ENCODE measurements at places on chromosomes 3 and 15.

DNA sequence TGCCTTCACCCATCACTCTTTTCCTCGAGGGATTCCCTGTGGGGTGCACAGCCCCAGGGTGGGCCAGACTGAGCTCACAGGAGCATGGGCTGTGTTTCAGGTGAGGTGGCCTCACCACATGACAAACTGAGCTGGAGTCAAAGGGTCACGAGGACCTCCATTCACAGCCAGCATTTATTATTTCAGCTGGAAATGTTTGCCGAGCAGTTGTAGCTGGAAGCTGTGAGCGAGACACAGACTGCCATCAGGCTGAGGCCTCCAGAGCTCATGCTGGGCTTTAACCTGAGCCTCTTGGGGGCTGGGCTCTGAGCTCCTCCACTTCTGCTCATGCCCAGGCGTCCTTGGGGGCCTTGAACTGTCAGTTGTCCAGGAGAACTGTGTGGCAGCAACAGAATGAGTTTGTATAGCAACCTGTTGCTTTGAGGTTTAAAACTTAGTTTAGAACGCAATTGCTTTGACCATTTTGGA, 57.5 kb downstream of the FLNB start:
- DNase-seq, result no peak

DNA sequence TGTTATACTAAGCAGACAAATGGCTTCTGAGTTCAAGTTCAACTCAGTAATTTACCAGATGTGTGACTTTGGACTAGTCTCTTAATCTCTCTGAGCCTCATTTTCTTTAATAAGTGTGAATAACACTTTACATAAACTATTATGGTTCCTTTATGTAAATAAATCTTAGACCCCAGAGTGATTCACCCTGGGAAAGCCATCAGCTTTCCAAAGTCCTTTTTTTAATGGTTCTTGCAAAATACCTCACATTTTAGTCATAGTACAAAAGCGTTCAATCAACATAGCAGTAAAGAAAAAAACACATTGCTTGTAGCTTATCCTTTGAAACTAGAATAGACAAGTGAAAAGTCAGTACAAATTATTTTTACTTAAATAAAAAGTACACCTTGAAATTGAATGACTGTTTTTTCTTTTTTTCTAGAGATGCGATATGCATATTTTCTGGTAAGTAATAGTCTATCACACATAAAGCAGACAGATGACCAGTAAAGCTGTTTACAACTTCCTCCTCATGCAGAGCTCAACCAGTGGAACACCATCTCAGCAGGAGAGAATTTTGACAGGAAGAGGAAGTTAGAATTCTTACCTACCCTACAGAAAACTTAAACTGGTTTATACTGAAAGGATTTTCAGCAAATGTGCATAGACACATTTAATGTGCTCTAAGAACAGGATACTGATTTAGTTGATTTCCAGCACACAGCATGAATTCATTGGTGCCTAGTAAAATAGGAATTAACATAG, 123.0 kb upstream of the AGBL1 start:
- no peak for DNase-seq

DNA sequence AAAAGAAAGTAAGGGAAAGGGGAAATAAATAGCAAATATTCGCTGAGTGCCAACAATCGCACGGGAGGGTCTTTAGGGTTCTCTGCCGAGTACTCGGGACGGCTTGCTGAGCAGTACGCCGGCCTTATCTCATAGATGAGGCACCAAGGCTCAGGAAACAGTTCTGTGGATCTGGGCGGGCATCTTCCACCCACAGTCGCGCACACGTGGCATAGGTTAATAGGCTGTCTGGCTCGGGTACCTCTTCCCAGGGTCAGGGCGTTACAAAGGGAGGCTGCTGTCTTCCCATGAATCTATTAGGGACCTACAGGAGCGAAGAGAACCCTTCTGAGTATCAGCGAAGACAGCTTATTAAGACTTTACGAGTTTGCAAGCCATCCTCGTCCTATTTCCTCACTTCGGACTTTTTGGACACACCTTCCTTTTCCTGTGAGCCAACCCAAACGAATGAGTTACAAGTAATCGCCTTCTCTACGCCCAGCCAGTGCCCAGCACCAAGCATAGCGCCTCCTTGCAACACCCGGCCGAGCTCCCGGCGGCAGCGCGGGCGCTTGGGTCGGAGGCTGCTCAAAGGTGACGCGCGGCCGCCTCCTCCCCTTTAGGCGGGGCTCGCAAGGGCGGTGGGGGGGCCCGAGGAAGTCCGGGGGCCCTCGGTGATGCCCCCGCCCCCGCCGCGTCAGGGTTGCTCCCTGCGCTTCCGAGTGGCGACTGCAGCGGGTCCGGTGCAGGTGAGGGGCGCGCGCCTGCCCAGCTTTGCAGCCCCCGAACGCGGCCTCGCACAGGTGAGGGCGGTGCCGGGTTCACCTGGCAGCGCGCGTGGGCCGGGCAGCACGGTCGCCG, at the start of gene MCTP2:
Gene MCTP2, plus strand, starts transcription at position 679 of the 840 bp plus-strand sequence. CDS start 66,705 bp downstream, outside the sequence.
- DNase-seq, result no peak

DNA sequence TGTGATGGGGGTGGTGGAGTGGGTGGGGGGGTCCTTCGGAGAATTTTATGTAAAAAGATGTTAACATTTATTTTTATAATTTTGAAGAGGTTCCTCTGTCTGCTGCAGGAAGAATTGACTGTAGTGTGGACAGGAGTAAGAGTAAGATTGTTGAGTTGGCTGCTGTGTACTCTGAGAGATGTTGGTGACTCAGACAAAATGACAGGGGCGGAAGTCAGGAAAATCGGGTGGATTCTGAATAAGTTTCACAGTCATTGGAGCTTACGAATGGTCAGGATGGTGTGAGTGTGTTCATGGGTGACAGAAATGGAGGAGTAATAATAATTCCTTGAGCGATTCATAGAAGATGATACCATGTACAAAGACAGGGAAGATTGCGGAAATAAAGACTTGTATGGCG, 420.0 kb downstream of the ROBO2 start:
- no peak for DNase-seq

DNA sequence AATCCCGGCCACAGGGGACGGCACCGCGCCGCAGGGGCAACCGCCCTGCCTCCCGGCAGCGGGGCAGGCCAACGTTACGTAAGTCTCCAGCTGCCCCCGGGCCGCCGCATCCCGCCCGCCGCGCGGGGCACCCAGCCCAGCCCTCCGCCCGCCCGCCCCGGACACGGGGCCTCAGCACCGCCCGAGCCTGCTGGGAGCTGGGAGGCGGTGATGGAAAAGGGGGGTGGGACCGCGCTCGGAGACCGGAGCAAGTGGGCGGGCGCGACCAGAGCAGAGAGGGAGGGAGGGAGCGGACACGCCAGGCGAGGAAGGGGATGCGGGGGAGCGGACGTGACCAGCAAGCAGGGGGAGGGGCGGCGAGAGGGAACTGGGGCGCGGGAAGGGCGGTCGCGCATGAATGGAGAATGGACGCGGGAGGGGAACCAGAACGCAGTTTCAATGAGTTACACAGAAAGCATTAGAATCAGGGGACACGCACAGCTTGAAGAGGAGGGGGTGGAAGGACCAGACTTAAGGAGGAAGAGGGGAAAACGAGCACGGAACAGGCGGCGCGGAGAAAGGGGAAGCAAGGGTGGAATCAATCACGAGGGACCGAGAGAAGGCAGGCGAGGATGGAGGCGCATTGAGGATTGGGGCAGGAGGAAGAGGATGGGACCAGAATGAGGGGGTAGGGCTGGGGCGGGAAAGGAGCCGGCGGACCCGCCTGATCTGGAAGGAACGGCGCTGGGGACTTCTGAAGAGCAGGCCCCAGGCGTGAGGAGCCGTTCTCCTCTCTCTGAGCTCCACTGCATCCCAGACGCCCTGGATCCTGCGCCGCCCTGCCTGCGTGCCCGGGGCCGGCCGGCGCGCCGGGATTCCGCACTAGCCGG, 559 bp downstream of the PKM start:
- DNase-seq, result peak; percentile 69

GRCh38 chr15:73375755-73376305, 7.1 kb upstream of the HCN4 start:
- peak; percentile 43 for DNase-seq

DNA sequence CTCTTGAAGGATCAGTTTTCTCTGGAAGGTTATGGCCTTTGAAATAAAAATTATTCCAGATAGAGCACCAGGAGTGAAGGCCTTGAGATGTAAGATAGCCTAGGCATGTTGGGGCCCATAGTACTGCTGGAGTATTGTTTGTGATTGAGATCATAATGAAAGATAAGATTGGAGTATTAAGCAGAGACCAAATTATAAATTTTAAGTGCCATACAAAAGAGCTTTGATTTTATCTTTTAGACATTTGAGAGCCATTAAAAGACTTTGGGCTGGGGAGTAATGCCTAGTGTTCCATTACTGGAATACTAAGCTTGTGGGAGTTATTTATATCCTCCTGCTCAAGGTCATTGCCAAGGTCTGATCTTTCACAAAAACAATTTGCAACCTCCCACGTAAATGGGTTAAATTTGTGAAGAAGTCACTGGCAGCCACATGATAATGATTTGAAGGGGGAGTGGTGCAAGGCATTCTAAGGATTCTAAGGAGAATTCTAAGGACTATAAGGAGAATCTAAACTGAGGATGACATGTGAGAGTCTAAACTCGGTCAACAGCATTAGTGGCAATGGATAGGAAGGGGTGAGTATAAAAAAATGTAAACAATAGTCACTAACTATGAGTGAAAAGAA, 12.8 kb downstream of the ELL3 start:
- DNase-seq, result no peak

- DNase-seq, result no peak
Observed at GRCh38 chr3:184532940-184533732, 28.4 kb upstream of the EPHB3 start.

GRCh38 chr3:151740581-151740980, 6.9 kb downstream of the AADACL2 start:
- DNase-seq, result no peak

DNA sequence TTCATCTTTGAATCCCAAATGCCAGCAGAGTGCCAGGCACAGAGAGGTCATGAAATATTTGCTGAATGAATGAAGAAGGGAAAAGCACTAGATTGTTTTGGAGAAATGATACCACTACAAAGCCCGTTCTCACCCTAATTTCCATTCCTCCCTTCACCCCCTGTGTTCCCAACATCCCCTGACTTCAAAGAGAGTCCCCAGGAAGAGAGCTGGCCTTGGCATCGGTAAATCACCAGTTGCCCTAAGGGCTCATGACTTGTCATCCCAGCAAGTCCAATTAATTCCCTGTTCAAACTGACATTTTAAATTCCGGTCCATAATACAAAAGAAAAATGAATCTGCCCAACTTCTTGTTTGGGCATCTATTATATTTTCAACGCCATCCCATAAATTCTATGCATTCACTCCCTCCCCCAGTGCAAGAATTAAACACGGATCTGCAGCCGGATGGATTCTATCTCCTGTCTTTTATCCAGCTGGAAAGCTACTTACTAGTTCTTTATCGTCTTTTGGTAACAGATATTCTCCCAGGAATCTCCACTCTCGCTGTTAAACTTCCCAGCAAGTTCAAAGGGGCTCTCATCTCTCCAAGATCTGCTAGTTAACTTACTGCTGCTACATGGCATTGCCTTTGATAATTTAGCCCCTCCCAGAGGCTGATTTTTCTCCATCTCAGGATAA, 63.9 kb upstream of the TSC22D2 start:
- DNase-seq, result no peak

GRCh38 chr3:76049776-76050175, 264.4 kb upstream of the ZNF717 start:
- DNase-seq, result no peak

DNA sequence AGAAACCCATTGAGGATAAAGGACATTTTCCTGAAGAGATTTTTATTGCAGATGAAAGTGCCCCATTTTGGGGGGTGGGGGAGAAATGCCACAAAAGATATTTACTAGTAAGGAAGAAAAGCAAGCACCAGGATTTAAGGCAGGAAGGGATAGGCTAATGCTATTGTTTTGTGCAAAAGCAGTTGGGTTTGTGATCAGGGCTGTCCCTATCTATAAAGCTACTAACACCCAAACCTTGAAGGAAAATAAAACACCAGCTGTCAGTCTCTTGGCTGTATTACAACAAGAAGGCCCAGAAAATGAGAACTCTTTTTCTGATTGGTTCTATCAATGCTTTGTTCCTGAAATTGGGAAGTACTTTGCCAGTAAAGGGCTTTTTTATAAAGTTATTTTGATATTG, 56.0 kb downstream of the CD200 start:
- no peak for DNase-seq

Measured in NCI-H2081 treated with DMSO at 0.1 percent for 48 hours (cell line).